ENCODE measurements at places on chromosomes 3 and 15. TPM values are rescaled to one million over a fixed set of nuclear protein-coding genes. Genes with fewer than 3 reads are reported as not detected.

Gene KBTBD13
- total RNA-seq = not detected

Gene ZNF662
- not detected for total RNA-seq

Gene ITIH1
- not detected for total RNA-seq

Gene SYNPR
- not detected for total RNA-seq

Gene LDHAL6B
- total RNA-seq = not detected

Gene SLC28A1
- not detected for total RNA-seq

Gene CACNA1D
- not detected for total RNA-seq

Gene NGLY1
- total RNA-seq = 45.1 TPM

Gene DPH3
- 11.6 TPM for total RNA-seq

Gene EFHB
- total RNA-seq = 0.72 TPM

Gene SCN10A
- not detected for total RNA-seq

Gene EIF4G1
- total RNA-seq = 160 TPM

Gene LSAMP
- 11.0 TPM for total RNA-seq

Gene APOD
- total RNA-seq = 0.15 TPM

Gene ERICH6
- not detected for total RNA-seq

Data from NCI-H460 (cell line).